Osteoblast (primary cell): ENCODE measurements at places on chromosomes 6 and 20.
A peak's percentile ranks its signal among the peaks of the same experiment; 100 is the strongest.

GRCh38 chr6:130980310-130981032 is 82.6 kb downstream of the EPB41L2 start:
- DNase-seq, result no peak

DNA sequence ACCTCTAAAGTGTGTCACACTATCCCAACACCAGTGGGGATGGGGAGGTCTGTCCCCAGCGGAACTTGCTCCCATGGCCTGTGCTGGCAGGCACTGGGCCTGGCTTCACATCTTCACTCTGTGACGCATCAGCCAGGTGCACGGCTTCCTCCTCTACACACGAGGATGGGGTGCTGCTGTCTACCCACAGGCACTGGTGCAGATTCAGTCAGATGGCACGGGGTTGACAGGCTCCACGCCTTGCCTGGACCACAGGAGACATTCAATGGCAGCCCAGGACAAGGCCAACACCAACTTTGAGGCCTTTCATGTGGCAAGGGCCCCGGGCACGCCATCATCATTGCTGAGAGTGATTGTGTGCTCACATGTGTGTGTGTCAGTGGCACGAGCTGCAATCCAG is 92.4 kb downstream of the TMEM242 start:
- DNase-seq, result peak; percentile 25

- DNase-seq, result no peak
Measured at GRCh38 chr6:103784117-103784516, 1075.6 kb downstream of the HACE1 start.

DNA sequence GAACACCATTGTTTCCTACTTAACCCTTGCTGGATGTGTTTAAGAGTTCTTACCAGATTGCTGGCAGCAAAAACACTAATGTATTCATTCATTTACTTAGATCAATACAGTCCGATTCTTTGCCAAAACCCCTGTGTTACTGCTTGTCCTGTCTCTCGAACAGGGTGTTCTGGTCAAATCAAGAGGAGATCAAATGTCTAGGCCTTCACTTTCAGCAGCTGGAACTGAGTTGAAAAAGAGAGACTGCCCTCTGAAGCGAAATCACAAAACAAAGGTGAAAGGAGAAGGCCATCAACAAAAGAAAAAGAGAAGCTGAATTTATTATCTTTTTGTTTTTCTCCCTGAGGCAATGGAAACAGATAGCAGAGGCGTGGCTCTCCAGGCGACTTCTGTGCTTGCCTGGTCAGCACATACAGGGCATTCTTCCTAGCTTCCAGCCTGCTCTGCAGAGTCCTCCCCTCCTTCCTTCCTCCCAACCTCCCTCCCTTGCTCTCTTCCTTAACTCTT is 44.1 kb upstream of the GCM1 start:
- peak; percentile 74 for DNase-seq

GRCh38 chr6:46832816-46833215 is 39.6 kb downstream of the MEP1A start:
- no peak for DNase-seq

DNA sequence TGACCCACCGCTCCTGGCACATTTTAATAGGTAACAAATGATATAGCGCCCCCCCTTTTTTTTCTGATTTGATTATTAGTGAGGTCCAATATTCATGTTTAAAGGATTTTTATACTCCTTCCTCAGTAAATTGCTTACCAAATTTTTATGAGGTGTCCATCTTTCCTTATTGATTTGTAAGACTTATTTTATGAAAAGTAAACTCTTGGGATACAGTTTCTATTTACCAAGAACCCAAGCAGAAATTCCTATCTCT is 25.1 kb downstream of the TRIM27 start:
- no peak for DNase-seq

DNA sequence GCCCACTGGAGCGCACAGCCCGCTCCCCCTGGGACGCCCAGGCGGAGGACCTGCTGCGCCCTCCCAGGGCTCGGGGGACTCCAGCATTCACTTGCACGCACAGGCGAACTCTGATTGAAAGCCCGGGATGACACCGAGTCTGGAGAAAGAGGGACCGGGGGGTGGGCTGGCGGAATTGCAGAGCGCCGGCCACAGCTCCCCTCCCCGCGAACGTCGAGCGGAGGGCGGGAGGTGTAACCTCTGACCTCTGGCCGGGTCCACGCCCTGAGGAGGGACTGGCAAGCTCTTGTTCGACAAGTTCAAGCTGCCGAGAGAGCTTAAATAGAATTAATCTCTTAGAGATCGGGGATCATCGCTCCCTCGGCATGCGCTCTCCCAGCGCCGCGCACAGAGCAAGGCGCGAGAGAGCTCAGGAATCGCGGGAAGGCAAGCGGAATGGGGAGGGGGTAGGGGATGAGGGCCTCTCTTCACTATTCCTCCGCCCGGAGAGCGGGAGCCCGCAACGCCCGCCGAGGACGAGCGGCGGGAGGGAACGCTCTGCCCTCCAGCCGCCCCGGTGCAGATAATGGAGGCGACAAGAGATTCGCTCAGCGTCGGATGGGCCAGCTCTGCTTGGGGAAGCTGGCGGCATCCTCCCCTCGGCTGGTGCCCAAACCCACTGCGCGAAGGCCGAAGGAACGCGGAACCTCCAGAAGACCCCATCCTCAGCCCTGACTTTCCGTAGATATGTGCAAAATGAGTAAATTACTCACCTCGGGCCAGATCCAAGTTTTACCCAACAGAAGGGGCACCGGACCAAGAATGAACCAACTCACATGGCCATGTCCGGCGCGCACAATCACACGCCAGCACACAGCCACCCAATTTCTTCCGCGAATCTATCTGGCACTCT is 761 bp upstream of the NR2E1 start:
- DNase-seq, result peak; percentile 79

- DNase-seq, result peak; percentile 77
Measured at GRCh38 chr6:35238843-35239289, 20.7 kb upstream of the ZNF76 start.

- peak; percentile 43 for DNase-seq
Measured at GRCh38 chr20:61571916-61572711, 320.1 kb downstream of the CDH4 start.

GRCh38 chr6:76708641-76709331 is 636.3 kb upstream of the IMPG1 start:
- DNase-seq, result no peak

DNA sequence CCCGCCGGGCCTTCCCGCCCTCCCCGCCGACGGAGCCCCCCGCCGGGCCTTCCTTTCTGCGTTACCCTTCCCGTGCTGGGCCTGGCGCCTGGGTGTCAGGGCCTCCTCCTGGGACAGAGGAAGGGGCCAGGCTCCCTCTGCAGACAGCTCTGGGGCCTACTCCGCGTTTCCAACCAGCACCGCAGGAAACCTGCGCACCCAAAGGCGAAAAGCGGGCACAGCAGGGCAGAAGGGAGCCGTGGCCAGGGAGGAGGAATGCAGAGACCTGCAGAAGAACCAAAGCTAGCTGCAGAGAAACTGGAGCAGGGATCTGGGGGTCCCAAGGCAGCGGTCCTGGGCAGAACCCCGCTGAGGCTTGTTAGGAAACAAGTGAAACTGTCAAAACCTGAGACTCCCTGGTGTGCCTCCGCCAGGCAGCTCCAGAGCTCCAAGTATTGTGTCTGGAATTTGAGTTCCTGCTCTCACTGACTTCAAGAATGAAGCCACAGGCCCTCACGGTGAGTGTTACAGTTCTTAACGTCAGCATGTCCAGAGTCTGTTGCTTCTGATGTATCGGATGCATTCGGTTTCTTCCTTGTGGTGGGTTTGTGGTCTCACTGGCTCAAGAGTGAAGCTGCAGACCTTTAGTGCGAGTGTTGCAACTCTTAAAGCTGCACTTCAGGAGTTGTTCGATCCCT is 33.3 kb downstream of the IRF4 start:
- DNase-seq, result no peak

DNA sequence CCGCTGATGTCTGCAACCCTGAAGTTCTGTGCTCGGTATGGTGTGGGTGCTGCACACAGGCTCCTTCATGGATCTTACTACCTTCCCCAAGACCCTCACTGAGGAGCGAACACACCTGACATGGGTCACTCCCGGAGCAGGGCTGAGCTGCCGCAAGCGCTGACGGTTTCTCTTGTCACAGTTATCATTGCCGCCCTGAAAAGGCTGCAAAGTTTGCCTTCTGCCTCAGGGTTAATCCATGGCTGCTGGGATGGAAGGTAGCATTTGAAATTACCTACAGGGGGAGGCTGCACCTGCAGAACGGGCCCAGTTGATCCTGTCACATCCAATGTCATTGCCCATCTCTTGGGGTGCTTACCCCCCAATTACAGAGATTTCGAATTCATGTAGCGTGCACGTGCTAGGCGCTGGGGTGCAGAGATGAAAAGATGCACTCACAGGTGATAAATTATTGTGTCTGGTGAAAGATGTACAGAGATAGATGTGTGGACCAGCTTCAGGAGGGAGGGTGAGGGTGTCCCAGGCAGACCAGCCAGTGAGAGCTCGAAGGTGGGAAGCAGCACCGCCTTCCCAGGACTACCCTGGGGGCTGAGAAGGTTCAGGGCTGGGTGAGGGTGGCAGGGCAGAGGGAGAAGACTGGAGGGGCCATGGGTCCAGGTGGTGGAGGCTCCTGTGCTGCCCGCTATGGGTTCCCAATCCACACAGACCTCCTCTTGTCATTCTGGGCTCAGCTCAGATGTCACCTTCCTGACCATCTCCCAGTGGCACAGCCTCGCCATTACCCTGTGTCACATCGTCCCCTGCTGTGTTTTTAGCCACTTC is 120.1 kb downstream of the SYCP2 start:
- DNase-seq, result peak; percentile 56

DNA sequence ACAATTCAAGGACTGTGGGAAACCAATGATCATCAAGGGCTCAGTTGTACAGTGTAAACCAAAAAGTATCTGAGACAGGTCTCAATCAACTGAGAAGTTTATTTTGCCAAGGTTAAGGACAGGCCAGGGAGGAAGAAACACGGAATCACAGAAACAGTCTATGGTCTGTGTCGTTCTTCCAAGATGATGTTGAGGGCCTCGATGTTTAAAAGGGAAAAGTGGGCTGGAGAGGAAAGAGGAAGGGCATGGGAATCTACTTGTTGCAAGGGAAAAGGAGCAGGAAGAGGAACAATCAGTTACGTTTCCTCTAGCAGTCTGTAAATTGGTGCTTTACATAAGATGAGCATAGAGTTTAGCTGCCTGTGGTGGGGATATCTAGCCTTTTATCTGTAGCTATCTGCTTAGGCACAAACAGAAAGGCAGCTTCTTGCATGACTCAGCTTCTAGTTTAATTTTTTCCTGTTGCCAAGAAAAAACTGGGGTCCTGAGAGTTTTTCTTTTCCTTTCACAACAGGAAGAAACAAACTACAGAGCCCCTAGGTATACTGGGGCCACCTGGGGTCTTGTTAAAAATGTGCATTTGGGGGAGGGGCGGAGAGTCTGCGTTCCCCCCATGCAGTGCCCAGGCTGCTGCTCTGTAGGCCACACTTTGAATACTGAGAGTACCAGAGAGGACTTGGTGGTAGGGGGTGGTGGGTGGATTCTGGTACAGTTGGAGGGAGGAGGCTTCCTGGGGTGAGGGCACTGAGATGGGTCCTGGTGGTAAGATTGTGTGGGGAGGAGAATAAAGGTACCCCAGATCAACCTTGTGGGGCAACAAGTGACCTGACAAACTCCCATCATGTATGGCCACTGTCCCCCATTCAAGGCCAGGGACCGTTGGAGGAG is 35.3 kb upstream of the EZR start:
- peak; percentile 81 for DNase-seq

- DNase-seq, result peak; percentile 69
Measured at GRCh38 chr20:58691773-58692578, 624 bp upstream of the NPEPL1 start.
